Cardiac septum (tissue), 1 donor: ENCODE measurements at places on chromosomes 3 and 15. TPM values are rescaled to one million over a fixed set of nuclear protein-coding genes. Genes with fewer than 3 reads are reported as not detected.
A peak's percentile ranks its signal among the peaks of the same experiment; 100 is the strongest.

GASK1A gene
- total RNA-seq, result 0.16 TPM

TGM5 gene
- total RNA-seq, result not detected

FETUB gene
- not detected for total RNA-seq

SENP5 gene
- total RNA-seq, result 21.6 TPM

GRCh38 chr3:16600780-16601536, 4.3 kb downstream of the DAZL start:
- DNase-seq, result peak; percentile 85

FAM81A gene
- 1.8 TPM for total RNA-seq

GOLGA8S gene
- 1.1 TPM for total RNA-seq

DNA sequence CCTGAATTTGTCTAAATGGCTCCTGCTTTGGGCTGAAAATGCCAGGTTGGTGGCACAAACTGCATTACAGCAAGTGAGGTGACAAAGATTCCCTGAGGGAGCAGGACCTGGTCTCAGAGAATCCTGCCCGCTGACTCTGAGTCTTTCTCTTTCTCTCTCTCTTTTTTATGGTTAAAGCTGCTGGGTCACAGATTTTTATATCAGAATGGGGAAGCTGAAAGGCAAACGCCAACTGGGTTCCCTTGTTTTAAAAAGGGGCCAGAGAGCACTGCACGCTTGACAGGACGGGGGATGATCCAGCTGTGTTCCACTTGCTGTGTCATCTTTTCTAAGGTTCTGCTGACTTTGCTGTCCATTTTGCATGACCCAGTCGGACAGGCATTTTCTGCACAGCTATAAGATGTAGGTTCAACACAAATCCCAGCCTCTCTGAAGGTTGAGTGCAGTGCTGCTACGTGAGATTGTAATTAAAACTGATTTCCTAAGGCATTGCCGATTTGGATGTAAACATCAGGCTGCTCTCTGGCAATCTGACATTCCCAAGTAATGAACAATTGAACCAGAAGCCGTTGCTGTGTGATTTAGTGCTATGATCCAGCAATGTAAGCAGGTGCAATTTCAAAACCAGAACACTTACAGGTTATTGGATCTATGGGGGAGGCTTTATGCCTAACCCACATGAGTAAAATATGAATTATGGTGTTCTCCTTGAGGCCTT, 25.8 kb downstream of the ARHGEF3 start:
- no peak for DNase-seq

DNA sequence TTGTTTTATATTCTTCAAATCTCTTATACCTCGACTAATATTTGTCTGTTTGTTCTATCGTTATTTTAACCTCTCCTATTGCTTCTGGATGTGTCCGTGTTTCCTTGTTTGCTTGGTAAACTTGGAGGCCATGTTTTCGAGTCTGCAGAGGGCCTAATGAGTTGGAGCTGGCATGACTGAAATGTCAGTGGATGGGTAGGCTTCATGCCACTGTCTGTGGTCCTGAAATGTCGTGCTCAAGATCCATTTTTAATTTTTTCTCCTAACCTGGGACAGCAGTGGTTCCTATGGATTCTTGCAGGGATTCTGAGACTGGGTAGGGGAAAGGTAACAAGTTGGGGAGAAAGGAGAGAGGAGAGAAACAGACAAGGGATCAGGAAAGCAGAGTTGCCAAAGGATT, 18.8 kb upstream of the GASK1A start:
- no peak for DNase-seq

DNA sequence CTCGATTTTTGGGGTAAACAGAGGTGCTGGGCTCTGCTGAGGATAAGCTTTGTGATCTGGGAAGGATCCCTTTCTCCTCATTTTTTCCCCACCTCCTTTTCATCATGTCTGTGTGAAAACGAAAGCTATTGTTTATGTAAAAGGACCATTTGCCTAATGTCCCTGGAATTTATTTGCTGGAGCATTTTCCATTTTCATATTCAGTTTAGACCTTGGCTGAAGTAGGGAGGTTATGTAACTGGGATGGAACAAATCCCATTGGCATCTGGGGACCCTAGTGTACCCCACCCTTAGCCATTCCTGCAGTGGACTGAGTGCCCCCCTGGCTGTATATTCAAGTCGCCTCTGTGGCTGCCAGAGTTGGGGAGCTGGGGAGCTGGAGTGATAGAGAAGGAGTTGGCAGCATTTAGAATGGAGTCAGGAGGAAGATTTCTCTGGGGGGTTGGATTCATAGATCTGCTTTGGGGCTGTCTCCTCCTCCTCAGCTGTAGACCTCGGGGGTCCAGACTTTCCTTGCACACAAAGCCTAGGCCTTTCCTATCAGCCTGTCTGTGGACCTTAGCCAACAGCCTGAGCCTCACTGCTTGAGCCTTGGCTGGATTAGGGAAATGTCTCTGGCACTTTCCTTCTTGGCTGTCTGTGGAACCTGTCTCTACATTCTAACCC, 270.4 kb upstream of the CTDSPL start:
- DNase-seq, result no peak

DNA sequence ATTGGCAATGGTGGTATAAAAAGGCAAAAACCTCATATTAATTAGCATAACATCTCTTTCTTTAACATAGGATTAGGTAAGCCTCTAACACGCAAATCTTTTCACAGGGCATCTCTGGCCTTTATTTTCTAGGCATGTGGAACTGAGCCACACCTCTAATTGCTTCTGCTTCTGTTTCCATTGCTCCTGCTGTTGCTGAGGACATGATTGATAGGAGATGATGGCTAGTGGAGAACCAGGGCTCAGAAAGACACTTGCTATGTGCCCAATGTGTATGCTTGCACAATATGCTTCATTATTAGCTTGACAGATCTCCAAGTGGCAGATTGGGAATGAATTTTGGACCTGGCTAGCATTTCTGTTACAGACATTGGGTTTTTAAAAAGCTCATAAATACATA, 114.5 kb downstream of the EPHA3 start:
- no peak for DNase-seq

NRG4 gene
- not detected for total RNA-seq

GRCh38 chr3:108201258-108201657, 21.0 kb downstream of the IFT57 start:
- no peak for DNase-seq

- DNase-seq, result no peak
Measured at GRCh38 chr3:142224482-142225072, 808 bp downstream of the GK5 start.

- no peak for DNase-seq
Measured at GRCh38 chr3:133213937-133214336, 175.7 kb downstream of the TMEM108 start.

ANKUB1 gene
- total RNA-seq, result not detected

HIGD2B gene
- total RNA-seq, result not detected
